ENCODE measurements at places on chromosomes 13 and 19.

GRCh38 chr13:112800057-112800456 lies 110.2 kb downstream of the ATP11A start:
- no peak for DNase-seq

DNA sequence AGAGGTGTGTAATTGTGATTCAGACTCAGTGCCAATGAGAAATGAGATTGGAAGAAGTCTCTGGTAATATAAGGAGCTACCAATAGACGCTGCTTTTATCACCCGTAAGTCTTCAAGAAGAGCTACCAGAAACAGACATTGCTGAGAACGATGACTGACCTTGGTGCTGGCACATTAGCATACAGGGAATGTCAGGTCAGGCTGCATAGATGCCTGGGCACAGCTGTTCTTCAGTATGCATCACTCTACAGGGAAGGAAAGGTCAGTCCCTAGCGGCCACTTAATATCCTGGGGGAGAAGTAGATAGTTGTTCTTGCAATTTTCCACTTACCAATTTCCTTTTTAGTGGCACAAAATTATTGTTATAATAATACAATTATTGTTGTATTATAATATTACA lies 380.4 kb downstream of the PCDH9 start:
- no peak for DNase-seq

DNA sequence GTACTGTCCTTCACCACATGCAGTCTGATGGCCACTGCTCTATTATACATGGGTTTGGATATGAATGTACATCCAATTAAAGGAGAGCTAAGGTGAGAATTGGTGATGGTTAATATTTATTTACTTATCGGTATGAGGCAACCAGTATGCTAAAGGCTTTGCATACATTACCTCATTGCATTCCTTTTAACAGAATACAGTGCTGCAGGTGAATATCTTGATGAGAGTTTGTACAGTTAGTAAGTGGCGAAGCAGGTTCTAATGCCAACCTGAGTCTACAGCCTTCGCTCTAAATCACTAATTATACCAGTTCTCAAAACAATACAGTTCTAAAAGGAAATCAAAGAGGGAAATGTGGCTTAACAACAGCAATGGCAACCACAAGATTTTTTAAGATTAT lies 284.1 kb downstream of the ITGBL1 start:
- DNase-seq, result no peak

- DNase-seq, result peak; percentile 89
These were observed 1.1 kb upstream of the ATP11A start for GRCh38 chr13:112688560-112689302.

DNA sequence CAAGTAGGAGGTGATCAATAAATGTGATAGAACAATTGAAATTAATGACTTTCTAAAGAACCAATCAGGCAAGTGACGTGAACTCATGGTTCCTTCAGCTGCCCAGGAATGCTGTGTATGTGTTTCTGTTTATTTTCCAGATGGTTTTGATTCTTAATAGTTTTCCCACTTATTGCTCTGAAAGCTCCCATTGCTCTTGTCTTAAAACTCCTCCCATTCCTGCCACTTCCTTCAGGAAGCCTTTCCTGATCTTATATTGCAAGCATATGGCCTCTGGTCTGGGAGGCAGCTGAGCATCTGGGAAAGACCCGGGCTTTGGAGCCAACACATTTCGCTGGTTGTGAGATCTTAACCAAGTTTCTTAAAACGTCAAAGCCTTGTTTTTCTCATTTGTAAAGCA lies 17.1 kb upstream of the LATS2 start:
- DNase-seq, result no peak

GRCh38 chr19:47247308-47247990 lies 8.9 kb upstream of the CCDC9 start:
- peak; percentile 71 for DNase-seq

DNA sequence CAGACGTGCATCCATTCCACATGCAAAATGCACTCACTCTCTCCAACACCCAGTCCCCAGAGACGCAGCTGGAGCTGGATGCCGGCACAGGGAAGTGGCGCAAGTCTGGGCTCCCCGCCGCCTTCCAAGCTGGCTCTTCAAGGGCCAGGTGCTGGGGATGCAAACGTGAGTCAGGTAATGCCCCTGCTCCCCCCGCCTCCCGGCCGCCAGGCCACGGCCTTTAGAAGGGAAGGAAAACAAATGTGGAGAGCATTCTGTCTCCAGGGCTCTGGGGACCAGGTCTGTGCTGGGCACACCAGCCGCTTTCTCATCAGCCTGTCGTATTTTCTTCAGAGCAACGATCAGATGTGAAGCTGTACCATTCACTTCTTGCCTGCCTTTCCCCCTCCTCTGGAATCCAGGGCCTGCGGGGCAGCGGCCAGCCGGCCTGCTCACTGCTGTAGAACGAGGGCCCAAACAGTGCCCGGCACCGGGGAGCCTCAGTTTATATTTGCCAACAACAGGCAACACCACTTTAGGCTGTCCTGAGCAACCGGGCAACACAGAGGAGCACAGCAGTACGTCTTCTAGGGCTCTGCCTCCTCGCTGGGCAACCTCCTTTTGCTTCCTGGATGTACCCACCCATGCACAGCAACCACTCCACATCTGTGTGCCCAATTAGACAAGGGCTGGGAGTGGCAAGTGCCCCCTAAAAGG lies 3.8 kb downstream of the RAB20 start:
- DNase-seq, result no peak

- no peak for DNase-seq
These were observed 105.3 kb downstream of the RGCC start for GRCh38 chr13:41562541-41563178.

DNA sequence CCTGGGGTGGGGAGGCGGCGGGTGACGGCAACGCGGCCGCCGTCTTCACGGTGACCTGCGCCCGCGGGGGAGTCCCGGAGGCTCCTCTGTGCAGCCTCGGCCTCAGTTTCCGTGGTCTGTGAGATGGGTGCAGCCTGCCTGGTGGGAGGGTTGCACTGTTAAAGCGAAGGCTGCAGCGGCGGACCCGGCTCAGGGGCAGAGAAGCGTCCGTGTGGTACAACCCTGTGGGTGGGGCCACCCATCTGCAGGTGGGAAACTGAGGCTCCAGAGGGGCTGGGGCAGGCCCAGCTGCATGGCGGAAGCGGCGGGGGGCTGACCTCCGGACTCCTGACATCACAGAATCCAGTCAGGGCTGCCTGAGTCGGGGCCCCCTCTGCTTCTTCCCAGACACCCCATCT lies 481 bp downstream of the FGF22 start:
- DNase-seq, result no peak

DNA sequence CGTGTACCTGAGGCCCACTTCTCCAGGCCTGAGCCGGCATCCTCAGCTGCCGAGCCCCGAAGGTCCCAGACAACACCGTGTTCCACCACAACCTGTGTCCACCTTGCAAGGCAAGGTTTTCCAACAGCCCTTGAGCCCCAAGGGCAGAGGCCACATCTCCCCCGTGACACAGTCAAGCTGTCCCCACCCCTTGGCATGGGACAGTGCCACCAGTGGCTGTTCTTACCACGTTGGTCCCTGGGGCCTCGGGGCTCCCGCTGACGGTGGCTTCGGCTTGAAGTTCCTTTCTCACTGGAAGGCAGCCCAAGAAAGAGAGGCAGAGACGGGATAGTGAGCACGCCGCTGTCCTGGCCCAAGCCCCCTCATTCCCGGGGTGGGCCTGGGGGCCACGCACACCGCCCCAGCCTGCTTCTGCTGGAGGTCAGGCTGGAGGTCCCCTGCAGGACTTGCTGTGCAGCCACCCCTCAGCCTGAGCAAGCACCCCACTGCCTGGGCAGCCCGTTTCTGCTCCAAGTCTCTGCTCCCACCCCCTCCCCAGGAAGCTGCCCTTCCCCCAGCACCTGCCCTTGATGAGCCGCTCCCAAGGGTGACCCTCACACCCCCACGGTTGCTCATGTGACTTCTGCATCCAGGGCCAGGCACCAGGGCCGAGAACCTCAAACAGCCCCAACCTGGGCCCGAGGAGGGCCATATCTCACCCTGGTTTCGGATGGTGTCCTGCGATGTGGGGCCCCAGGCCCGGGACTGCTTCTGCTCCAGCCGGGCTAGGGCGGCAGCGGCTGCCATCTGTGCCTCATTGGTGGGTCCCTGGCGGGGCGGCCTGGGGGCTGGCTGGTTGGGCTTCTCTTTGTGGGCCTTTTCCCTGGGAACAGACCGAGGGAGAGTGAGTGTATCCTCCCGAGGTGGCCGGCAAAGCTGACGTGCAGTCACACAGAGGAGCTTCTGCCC lies 4.1 kb downstream of the UBXN6 start:
- DNase-seq, result no peak

DNA sequence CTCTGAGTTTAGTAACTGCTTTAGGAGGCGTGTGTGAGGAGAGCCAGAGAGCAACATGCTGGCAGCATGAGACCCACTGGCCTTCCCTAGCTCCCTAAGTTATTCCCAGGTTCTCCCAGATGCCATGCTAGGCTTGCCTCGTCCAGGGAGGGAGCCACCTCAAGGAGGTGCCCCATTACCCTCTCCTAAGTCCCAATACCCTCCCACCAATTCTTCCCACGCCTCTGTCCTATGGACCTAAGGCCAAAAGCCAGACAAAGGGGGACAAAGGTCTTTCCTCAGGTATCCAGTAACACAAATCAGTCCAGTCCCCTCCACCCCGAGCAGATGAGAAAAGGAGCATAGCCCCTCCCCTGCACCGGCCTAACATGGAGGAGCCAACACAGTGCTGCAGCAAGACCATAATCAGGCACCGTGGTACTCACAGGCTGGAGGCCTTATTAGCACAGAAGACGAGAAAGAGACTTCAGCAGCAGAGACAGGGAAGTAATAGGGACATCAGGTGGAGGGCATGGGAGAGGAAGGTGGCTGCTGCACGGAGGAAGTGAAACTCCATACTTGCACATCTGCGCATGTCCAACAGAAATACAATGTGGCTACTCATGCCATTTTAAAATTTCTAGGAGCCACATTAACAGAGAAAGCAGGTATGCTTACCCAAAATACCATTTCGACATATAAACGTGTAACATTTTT lies 46.3 kb downstream of the BRD4 start:
- peak; percentile 52 for DNase-seq

Measured in inflammatory macrophage treated with lipopolysaccharide for 4 hours (primary cell).